CD4-positive, alpha-beta T cell treated with Interleukin-4 for 1 hour (primary cell): ENCODE measurements at places on chromosomes 1 and 21.

- no peak for DNase-seq
These were observed 70.9 kb downstream of the RERE start for GRCh38 chr1:8746554-8746953.

GRCh38 chr1:24544239-24544638 lies 11.6 kb upstream of the NCMAP start:
- no peak for DNase-seq

GRCh38 chr1:203675596-203676347 lies 49.1 kb downstream of the ATP2B4 start:
- peak; percentile 59 for DNase-seq

DNA sequence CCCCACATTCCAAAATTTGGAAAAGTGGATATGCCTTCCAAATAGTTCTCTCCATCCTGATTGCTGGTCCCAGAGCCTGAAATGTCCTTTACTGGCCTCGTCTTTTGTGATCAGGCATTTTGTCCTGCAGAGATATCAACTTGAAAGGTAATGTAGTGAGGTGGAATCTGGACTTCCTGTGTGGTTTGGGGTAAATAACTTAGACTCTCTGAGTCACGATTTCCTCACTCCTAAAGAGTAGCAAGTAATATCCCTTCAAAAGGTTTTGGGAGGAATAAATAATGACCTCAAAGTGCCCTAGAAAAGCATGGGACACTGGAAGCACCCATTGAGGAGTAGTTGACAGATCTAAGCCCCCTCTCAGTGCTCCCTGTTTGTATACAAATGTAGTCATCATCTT lies 426.6 kb downstream of the OMA1 start:
- DNase-seq, result no peak

DNA sequence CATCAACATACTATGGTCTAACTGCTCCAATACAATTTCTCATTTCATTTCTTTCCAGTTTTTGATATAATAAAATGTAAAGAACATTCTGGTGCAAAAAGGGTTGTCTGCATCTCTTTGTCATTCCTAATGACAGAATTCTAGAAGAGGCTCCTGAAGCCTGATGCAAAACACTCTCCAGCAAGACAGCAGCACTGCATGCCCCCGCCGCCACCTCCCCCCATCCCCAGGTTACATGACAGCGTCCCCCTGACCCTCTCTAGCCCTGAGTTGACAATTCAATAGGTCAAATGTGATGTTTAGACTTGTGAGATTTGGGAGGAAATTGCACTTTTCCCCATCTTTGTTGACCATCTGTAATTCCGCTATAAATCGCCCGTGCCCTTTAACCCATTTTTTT lies 64.6 kb upstream of the C1orf21 start:
- no peak for DNase-seq

DNA sequence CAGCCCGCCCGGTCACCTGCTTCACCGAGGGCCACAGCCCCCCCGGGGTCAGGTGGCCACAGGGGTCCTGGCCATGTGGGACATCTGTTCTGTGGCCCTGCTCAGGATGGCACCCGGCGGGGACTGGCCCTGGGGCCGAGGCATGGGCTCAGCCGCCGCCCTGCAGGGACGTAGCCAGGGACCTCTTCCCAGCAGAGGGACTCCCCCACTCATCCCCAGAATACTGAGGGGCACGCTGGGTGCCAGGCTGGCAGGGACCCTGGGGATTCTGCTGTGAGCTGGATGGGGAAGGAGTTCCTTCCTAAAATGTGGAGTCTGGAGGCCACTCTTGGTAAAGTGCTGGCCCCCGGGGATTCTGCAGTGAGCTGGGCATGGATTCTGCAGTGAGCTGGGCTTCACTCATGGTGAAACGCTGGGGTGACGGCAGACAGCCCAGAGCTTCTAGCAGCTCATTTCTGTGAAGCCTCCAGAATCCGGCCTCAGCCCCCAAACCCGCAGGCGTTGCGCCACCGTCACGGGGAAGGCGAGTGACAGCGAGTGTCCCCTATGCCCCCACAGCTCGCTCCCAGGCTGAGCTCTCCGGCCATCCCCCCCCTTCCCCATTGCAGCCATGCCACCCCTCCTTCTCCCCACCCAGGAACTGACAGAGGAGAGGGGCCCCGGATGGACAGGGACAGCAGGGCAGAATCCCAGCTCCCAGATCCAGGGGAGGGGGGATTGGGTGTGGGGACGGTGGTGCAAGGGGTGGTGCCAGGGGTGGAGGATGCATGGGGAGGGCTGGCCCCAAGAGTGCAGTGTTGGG lies 1.4 kb downstream of the ITGB2 start:
- no peak for DNase-seq

DNA sequence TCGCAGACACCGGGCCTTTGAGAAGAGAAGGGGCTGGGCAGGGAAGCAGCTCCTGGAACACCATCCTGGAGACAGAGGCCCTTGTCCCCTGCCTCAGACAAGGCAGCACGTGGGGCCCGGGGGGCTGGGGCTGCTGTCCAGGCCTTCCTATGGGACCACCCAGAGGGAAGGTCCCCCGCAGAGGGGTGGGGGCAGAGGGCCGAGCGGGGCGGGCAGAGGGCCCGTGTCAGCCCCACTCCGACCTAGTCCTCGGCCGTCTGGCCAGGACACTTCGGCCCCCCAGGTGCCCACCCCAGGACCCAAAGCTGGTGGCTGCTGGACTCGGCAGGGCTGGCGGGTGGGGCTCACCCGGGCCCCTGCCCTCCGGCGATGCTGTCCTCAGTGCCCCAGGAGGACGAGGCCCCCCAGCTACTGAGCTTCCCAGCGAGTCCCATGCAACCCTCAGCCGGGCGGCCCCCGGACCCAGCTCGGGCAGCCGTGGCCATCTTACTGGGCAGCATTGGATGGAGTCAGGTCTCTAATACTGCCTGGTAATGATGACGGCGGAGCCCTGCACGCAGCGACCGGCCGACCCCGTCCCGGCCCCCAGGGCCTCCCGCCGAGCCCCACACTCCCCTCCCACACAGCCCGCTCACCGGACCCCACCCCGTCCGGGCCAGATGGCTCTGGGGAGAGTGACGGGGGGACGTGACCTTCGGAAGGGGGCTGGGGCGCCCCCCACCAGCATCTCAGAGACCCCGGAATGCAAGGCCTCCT lies 6.9 kb upstream of the TTLL10 start:
- no peak for DNase-seq

DNA sequence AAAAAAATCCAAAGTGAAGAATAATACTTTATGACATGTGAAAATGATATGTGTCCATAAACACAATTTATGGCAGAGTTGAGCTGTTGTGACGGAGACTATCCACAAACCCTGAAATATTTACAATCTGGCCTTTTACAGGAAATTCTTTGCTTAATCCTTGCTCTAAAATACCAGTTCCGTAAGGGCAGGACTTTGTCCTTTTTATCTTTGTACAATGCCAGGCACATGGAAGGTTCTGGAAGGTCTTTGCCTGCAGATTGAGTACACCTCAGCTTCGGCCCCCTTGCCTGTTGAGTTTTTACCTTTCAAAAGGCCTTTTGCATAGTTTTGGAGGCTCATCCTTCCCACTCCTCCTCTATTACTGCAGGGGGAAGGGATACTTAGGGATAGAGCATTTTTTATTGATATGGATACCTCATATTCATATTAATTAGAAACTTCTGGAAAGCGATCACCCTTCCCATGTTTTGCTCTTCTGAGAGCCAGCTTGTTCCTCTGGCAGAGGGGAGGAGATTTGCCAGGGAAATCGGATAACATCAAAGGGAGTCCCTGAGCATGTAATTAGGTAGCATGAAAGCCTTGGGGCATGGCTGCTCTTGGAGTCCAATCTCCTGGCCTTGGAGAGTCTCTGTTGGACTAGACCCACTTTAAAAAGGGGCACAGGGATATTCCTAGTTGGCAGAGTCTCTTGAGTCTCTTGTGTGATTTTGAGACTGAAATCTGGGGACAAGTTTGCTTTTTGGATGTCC lies 217.1 kb downstream of the KCNJ6 start:
- DNase-seq, result no peak

GRCh38 chr1:18470671-18471355 lies 9.9 kb upstream of the KLHDC7A start:
- no peak for DNase-seq

GRCh38 chr1:81803431-81804110 lies 2.8 kb downstream of the ADGRL2 start:
- no peak for DNase-seq

GRCh38 chr1:232369451-232370296 lies 260.3 kb downstream of the SIPA1L2 start:
- DNase-seq, result no peak

DNA sequence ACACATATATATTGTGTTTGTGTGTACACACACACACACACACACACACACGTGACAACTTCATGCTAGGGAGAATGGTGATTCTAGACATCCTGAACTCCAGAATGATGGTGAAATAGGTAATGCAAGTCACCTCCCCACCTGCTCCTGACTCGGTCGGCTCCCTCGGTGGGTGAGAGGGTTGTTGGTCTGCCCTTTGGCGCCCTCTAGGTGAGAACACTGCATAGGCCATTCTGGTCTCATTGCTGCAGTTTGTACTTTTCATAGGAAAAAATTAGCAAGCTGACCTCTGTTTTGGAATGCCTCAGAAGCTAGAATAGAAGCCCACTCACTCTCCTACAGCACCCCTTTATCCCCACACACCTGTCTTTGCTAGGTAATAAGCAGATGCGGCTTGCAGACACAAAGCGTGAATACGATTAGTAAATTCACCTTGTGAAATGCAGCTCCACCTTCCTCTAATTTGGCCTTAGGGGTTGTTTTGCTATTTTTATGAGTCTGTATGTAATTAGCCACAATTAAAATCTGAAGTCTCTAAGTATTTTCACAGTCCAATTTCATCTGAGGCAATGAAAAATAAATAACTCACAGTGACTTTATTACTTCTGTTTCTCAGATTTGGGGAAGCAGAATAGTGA lies 130.0 kb upstream of the KCNJ15 start:
- peak; percentile 29 for DNase-seq

DNA sequence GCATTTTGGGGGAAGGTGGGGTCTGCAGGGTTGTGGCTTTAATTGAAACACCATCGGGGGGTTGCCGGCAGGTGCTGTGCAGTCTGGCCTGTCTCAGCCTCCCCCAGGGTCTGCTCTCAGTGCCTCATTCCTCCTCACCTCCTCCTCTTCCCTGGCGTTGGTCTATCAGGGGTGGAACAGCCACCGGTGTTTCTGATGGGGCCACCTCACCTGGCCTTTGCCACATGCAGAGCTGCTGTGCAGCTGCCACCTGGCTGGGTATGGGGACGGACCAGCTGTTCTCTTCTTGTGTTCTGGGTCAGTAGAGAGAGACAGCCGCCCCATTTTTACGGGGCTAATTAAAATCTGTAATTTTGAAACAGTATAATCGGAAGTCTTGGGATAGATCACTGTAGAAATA lies 53.9 kb downstream of the SPSB1 start:
- DNase-seq, result no peak

DNA sequence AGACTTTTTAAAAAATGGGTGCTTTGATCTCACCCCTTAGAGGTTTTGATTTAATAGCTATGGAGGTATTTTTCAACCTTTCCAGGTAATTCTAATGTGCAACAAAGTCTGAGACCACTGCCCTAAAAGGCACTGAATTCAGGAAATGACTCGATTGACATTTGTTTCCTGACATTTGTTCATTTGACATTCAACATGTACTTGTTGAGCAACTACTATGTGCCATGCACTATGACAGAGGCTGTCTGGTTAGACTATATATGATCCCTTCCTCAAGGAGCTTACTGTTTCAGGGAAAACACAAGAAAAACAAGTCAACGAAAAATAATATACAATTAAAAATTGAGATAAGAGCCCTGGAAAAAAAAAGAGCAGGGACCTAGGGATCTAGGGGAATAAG lies 25.6 kb upstream of the AVPR1B start:
- no peak for DNase-seq

DNA sequence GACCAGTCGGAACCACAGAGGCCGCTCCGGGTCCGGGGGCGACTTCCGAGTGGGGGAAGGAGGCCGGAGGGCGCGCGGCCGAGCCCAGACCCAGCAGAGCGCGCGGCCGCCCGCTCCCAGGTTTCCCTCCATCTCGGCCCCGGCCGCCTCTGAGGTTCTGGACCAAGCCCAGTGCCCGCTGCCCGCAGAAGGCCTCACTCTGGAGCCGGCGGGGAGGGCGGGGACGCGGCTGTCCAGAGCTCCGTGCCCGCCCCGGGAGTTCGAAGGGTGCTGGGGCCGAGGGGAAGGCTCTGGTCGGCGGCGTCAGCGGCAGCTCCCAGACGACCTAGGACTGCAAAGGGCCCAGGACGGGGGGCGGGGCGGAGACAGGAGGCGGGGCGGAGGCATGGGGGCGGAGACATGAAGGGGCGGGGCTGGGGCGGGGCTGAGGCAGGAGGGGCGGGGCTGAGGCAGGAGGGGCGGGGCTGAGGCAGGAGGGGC lies 48.0 kb upstream of the SLC19A1 start:
- peak; percentile 70 for DNase-seq

DNA sequence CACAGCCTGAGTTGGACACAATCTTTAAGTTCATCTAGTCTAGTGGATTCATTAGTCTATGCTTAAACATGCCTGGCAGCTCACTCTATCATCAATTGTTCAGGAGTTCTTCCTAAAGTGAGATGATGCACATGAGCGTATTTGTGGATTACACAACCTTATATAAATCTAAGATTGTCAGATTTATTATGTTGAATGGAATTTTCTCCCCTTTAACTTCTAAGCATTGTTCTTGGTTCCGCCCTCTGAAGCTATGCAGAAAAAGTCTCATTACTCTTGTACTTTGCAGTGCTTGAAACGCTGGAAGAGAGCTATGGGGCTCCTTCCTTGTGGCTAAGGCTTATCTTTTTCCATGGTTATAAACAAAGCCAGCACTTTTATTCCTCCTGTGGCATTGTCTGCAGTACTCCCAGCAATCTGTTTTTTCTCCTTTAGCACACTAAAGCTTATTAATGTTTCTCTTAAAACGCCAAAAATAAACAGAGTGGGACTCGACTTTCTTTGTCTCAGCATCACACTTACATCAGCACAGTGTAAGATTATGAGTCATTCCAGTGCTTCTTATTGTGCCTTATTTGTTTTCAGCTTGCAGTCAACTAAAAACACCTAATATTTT lies 316.8 kb upstream of the CAMK1G start:
- no peak for DNase-seq

GRCh38 chr1:186043296-186043695 lies 309.1 kb downstream of the HMCN1 start:
- DNase-seq, result no peak
